ENCODE measurements at places on chromosomes 7 and 10.

GRCh38 chr10:86349940-86350630, 16.5 kb downstream of the GRID1 start:
- no peak for DNase-seq

- DNase-seq, result no peak
Measured at GRCh38 chr10:92695679-92696605, 6.2 kb downstream of the HHEX start.

DNA sequence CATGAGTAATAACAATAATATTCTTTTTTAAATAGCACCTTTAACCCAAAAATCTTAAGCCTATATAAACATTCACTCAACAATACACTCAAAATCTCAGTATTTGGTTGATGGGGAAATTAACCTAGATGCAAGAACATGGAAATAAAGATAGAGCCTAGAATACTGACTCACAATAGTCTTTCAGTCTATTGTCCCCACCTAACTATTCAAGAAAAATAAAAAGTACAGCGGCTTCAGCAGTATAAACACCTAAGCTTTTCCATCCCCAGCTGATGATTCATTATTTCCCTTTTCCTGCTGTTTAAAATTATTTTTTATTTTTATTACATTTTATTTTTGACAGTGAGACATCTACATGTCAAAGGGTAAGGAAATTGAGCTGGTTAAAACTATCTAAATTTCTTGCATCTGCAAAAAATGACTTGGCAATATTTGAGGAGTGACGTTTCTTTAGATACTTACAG, 201.4 kb downstream of the FZD1 start:
- DNase-seq, result no peak

GRCh38 chr10:79351332-79351731, 4.1 kb downstream of the PPIF start:
- no peak for DNase-seq

DNA sequence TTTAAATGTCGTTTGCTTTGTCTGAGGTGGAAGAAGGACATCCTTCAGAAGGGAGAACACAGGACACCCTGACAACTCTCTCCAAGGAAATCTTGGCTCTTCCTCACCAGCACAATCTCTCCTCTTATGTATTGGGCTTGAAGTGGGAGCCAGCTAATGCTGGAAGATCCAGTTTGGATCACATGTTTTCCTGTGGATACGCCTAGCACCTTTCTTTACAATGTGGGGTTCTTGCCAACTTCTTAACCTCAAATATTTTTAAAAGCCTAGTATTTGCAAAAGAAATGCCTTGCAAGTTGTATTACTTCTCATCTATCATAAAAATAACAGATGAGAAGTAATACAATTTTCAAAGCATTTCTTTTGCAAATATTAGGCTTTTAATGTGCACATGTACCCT, 76.4 kb downstream of the FRMD4A start:
- no peak for DNase-seq

- no peak for DNase-seq
Measured at GRCh38 chr7:134694767-134695166, 48.1 kb downstream of the BPGM start.

GRCh38 chr10:49579621-49580020, 30.5 kb upstream of the SLC18A3 start:
- no peak for DNase-seq

DNA sequence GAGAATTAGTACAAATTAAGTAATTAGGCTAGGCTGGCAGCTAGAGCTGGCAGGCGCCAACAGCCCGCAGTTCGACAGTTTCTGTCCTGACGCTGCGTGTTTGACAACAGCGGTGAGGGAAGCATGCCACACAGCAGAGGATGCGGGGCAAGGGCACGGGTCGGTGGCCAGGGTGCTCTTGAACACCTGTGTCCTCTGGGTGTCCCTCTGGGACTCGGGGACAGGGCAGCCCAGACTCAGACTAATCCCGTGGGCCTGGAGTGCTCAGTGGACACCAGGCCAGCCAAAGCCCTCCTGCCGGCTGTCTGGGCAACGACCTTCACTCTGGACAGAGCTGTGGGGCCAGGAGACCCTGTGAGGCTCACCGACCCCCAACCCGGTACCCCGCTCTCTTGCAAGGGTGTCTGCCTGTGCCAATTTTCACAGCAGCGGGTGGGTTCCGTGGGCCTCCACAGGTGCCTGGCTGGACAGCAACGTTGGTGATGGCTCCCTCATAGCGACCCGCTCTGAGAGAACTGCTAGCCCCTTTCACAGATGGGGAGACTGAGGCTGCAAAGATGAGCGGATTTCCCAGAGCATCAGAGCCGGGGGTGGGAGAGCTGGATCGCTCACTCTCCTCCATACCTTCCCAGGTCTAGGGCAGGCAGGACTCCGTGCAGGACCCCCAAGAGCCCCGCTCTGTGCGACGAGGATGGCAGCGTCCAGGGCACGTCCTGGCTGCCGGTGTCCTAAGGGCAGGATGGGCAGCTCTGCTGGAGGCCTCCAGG, 48.5 kb downstream of the FOXL3 start:
- no peak for DNase-seq

DNA sequence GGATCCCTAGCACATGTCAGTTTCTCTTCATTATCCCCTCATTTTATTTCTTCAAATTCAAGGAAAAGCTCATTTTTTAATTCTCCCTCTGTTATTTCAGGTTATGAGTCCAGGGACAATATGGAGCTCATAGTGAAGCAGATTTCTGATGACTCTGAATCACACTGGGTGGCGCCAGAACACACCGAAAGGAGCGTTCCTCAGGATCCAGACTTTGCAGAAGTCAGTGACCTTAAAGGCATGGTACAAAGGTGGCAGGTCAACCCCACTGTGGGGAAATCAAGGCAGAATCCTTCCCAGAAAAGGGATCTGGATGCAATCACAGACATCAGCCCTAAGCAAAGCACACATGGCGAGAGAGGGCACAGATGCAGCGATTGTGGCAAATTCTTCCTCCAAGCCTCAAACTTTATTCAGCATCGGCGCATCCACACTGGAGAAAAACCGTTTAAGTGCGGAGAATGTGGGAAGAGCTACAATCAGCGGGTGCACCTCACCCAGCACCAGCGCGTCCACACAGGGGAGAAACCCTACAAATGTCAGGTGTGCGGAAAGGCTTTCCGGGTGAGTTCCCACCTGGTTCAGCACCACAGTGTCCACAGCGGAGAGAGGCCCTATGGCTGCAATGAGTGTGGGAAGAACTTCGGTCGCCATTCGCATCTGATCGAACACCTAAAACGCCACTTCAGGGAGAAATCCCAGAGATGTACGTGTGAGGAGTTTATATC, 21.4 kb downstream of the ZKSCAN5 start:
- no peak for DNase-seq

GRCh38 chr7:47571331-47572093, 10.4 kb downstream of the TNS3 start:
- DNase-seq, result no peak
